ENCODE measurements at places on chromosomes 16 and 17.

DNA sequence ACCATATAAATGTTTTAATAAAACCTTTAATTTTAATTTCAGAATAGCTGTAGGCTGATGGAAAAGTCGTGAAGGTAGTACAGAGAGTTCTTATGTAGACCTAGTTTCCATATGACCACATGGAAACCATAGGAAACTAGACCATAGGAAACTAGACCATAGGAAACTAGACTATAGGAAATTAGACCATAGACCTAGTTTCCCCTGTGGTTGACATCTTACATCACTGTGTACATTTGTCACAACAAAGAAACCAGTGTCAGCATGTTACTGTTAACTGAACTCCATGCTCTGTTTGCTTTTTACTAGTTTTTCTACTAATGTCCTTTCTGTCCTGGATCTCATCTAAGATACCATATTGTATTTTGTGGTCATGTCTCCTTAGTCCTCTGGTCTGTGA, 14.6 kb downstream of the NUDT7 start:
- DNase-seq = no peak

- DNase-seq = peak; percentile 63
Observed at GRCh38 chr17:20095336-20096080, 86.3 kb downstream of the SPECC1 start.

- no peak for DNase-seq
Observed at GRCh38 chr16:19017179-19017578, 33.4 kb downstream of the TMC7 start.

DNA sequence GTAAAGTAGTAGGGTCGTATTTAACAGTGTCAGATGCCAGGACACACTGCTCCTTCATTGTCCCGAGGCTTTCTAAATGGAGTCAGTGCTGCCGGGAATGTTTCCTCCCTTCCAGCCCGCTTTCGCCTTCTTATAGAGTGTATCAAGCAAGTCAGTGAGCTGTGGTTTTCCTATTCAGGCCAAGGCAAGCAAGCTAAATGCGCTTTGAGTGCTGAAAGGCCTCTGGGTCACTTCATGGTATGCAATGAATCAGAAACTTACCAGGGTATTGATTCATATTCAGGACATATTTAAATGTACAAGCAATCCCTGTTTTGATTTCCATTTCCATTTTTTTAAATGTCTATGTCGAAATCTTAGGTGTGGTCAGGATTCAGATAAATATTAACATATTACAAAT, 327.9 kb upstream of the SOX9 start:
- DNase-seq = peak; percentile 97

DNA sequence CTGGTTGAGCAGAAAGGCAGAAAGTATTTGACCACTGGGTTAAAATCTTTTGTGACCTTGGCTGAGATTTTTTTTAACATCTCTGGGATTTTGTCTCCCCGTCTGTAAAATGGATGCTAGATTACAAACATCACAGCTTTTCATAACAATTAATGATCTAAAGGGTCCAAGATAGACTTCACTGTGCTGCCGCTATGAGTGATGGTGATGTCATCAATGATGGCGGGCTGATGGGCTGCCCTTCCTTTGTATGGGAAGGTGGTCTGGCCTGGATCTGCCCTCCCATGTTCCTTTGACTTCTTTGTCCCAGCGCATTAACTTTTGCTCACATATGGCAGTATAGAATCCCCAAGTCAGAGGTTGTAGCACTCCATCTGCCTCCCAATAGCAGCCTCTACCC, 116.7 kb downstream of the IRX5 start:
- no peak for DNase-seq

DNA sequence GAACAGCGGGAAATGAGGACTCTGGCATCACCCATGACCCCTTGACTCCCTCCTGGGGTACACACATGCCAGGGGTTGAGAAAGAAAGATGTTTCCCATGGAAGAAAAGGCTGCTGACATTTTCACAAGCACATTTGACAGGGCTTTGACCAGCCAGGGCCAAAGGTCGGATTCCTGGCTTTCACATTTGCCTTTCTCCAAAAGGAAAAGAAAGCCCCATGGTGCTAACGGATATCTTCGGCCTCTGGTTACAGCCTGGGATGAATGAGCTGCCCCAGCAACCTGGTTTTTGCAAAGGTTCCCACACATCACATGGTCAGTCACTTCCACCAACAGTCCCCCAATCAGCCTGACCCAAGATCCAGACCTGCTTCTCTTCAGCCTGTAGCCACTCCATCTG, 478.2 kb upstream of the CDH11 start:
- no peak for DNase-seq

DNA sequence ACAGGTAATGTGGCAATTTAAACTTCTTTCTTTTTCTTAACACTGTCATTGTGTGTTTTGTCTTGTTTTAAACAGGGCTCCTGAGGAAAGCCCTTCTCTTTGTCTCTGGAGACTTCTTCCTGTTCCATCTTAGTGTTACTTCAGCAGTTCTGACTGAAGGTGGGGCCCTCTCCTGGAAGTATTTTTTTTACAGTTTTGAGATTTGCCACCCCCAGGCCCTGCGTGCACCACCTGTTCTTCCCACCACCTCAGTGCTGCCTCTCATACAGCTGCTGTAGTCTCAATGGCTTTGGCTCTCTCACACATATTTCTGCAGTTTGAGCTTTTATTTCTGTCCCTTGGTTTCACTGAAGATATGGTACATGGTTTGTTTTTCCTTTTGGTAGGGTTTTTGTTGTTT, 52.5 kb upstream of the ALDH3A1 start:
- DNase-seq = no peak

DNA sequence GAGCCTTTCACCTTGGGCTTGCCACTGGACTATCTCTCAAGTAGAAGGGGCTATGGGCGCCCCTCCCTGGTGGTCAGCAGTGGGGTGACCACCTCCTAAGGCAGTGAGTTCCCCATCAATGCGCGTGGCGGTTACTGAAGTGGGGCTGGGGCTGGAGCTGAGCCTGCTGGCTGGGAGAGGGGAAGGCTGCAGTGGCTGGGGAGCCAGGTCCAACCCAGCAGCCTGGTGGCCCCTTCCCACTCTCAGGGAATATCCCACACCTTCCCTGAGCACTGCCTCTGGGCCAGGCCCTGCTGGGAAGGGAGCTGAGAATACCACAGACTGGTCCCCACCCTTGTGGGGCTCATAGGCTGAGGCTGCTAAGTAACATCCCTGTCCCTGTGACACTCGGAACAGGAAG, 19.8 kb upstream of the MPRIP start:
- no peak for DNase-seq

GRCh38 chr17:12472252-12473173, 193.2 kb upstream of the MYOCD start:
- DNase-seq = no peak

GRCh38 chr17:78974635-78975591, 4.8 kb downstream of the LGALS3BP start:
- peak; percentile 78 for DNase-seq

DNA sequence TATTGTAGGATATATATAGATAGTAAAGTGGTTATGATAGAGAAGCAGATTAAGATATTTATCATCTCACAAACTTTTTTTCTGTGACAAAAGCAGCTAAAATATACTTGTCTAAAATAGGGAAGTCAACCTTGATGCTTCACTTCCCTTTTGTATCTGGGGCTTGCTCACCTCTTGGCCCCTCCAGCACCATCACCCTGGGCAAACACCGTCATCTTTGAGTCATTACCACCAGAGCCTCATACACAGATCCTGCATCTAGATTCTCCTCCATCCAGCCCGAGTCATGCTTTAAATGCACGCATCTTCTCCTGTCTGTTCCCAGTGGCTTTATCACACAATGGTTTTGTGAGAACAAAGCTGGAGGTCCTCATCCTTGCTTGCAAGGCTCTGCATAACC, 1062.7 kb upstream of the EEF2KMT start:
- no peak for DNase-seq

GRCh38 chr16:82396509-82396908, 226.5 kb upstream of the MPHOSPH6 start:
- DNase-seq = no peak

All from ELR (cell line).